ENCODE measurements at places on chromosomes 7 and 10. TPM values are rescaled to one million over a fixed set of nuclear protein-coding genes. Genes with fewer than 3 reads are reported as not detected.

NKX1-2 gene
- total RNA-seq, result 2.2 TPM

SAMD9L gene
- total RNA-seq, result under 0.01 TPM

NUTM2B gene
- 0.43 TPM for total RNA-seq

EFCAB10 gene
- 0.64 TPM for total RNA-seq

CYP2C8 gene
- not detected for total RNA-seq

ASB10 gene
- not detected for total RNA-seq

LRRTM3 gene
- not detected for total RNA-seq

CASTOR2 gene
- 2.7 TPM for total RNA-seq

TMEM26 gene
- total RNA-seq, result not detected

AGMO gene
- total RNA-seq, result 0.43 TPM

Measured in tracheal epithelial cell (primary cell).